ENCODE measurements at places on chromosomes 2 and 18.

DNA sequence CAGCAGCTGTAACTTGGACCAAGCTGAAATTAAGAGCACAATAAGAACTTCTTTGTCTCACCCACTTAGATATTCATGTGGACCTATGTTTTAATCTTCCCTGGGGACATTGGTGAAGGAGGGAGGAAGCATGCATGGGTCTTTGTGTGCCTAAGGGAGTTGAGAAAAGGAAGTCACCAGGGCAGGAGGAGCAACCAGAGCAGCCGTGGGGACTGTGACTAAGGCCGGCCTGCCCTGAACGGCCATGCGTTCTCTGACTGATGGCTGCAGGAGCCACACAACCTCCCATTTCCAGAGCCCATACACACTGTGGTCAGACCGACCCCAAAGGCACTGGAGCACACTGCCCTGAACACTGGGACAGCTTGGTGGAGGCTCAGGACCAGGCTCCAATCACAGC is 43.7 kb upstream of the SLC35G4 start:
- no peak for DNase-seq

GRCh38 chr2:66110608-66111007 is 324.3 kb upstream of the MEIS1 start:
- no peak for DNase-seq

GRCh38 chr2:121049950-121050585 is 234.9 kb downstream of the TFCP2L1 start:
- no peak for DNase-seq

DNA sequence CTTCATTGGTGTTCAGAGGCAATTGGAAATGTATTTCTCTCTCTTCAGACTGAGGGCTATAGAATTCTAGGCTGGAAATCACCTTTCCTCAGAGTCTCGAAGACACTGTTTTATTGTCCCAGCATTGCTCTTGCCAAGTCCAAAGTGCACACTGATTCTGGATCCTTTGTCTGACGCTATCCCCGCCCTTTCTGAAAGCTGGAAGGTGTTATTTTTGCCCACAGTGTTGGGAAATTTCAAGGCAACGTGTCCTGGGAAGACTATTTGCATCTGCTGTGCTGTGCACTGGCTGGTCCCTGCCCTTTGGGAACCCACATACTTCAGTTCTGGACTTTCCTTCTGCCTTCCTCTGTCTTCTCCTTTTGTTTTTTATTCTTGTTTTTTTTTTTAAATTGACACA is 190.8 kb downstream of the SH3BP4 start:
- no peak for DNase-seq

All from CD4-positive, alpha-beta T cell treated with Interleukin-2 at 100 ng/mL for 4 hours (primary cell).